ENCODE measurements at places on chromosomes 6 and 20.

DNA sequence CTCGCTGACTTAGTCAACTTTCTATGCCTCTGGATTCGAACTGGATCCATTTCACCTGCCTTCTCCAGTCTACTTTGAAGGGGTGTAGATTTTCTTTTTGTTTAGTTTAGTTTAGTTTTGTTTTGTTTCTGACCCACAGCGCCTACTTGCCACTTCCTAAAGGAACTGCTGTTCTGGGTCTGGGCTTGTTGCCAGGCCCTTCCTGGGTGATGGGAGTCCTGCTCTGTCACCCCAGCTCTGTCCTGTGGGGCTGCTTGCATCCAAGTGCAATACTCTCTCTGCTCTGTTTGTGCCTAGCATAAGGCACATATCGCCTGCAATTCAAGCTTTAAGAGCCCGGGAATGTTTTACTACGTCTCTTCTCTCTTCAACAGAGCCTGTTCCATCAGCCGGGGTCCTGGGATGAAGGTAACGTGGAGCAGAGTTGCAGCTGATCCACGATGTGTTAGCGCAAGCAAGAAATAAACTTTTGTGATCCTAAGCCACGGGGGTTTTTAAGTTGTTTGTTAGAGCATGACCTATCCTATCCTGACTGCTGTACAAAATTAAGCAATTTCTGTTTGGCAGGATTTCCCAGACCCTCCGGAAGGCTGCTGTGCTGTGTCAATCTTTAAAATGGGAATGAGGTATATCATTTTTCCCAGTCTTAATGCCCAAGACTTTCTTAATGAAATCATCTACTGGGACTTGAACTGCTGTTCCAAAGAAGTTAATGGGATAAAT lies 30.9 kb upstream of the TAGAP start:
- no peak for DNase-seq

DNA sequence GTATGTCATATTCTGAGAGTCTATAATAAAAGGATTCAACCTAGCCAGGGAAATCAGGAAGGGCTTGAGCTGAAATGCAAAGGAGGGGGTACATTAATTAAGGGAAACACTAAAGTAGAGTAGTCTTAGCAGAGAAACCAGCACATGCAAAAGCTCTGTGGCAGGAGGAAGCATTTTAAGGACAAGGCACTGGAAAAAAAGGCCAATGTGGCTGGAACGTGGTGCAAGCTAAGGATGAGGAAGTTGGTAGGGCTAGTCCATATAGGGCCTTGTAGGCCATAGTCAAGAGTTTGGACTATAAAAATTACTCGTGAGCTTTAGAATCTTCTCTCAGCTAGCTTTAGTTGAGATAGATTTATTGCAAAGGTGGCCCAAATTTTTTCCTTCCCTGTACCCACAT lies 75.2 kb upstream of the TOP1 start:
- no peak for DNase-seq

GRCh38 chr20:1965520-1966351 lies 28.1 kb downstream of the PDYN start:
- DNase-seq: peak; percentile 89

DNA sequence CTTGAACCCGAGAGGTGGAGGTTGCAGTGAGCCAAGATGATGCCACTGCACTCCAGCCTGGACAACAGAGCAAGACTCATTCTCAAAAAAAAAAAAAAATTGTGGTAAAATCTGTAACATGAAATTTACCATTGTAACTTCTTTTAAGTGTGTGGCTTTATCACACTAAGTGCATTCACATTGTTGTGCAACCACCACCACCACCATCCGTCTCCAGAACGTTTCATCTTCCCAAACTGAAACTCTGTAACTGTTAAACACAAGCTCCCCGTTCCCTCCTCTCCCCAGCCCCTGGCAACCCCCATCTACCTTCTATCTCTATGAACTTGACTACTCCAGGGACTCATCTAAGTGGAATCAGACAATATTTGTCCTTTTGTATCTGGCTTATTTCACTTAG lies 29.7 kb downstream of the PDRG1 start:
- no peak for DNase-seq

- no peak for DNase-seq
Measured at GRCh38 chr6:73579389-73579788, 58.6 kb upstream of the EEF1A1 start.

DNA sequence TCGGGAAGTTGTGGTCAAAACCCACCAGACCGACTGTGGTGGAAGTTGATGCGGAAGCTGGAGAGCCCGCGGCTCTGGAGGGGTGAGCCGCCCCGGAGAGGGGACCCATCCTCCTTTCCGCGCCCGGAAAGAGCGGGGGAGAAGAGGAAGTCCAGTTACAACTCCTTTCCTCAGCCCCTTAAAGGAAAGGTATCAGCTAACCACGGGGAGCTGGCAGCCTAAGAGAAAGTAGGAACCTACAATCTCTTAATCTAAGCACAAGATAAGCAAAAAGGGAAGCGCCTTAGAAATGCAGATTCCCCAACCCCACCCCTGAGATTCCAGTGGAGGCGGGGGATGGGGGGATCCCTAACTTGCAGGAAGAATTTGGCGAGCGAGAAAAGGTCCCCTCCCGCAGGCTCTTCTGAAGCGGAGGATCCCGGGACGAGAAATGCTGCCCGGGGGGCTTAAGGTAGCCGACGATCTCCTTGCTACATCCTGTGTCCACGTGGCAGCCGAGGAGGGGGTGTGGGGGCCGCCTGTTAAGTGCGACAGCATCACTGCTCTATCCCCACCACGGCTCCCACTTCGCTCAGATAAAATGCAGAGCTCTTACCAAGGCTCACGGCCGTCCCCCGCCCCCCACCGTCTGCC lies 87.5 kb downstream of the ZFP64 start:
- no peak for DNase-seq

DNA sequence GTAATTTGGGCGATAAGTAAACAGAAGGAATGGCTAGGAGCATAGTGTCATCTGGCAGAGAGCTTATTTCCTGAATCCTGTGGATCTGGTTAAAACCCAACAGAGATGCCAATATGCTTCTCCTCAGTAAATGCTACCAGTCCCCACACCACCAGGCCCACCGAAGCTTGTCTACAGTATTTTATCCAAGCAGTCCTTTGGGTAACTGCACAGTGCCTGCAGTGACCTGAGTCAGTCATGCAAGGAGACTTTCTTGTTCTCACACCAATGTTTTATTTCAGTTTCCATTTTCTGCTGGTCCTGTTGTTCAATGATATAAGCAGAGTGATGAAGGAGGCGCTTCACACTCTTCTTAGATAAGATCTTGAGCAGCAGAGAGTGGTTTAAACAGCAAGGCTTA lies 326.3 kb downstream of the RIMS1 start:
- no peak for DNase-seq

GRCh38 chr6:4740032-4740431 lies 36.2 kb upstream of the CDYL start:
- DNase-seq: no peak

- no peak for DNase-seq
Measured at GRCh38 chr20:444862-445426, 17.4 kb downstream of the TBC1D20 start.

DNA sequence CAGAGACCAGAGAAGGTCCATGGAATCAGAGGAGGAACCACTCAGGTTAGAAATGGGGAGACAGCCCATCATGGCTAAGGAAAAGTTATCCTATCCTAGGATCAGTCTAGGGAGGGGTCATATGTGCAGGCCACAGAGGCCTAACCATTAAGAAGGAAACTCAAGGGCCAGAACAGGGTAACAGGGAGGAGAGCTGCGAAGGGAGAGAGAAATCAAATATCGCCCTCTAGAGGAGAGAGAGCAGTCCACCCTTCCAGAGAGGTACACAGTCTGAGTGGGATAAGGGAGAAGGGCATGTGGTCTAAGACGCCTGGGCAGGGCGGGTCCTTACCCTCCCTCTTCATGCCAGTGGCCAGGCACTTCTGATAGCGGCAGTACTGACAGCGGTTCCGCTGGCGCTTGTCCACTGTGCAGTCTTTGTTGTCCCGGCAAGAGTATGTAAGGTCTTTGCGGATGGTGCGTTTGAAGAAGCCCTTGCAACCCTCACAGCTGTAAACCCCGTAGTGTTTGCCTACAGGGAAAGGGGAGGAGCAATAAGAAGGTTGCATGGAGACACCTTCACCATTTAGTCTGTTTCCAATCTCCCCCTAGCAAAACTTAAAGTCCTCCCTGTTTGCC lies 2.9 kb downstream of the RXRB start:
- DNase-seq: no peak

DNA sequence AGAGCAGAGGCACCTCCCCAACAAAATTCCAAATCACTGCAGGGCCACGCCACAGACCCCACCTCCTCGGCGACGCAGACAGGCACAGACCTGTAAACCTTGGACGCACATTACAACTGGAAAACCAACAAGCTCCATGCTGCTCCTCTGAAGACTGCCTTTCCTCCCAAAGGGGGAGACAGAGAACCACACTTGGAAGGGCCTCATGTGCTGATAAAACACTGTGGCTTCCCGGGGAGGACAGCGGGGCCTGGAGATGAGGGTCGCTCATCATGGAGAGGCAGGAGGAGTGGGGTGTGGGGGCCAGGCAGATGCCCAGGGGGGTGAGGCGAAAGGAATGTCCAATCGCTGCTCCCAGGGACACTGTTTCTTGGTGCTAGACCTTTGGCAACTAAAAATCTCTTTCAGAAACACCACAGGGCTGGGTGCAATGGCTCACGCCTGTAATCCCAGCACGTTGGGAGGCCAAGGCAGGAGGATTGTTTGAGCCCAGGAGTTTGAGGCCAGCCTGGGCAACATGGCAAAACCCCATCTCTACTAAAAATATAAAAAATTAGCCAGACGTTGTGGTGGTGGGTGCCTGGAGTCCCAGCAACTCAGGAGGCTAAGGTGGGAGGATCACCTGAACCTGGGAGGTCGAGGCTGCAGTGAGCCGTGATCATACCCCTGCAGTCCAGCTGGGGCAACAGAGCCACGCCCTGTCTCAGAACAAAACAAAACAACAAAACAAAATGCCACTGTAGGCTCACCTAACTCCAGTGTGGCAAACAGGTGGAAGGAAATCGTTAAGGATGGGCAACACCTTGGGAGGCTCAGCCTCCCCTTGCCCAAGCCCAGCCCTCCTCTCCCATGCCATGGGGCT lies 53.8 kb downstream of the ABHD12 start:
- no peak for DNase-seq

DNA sequence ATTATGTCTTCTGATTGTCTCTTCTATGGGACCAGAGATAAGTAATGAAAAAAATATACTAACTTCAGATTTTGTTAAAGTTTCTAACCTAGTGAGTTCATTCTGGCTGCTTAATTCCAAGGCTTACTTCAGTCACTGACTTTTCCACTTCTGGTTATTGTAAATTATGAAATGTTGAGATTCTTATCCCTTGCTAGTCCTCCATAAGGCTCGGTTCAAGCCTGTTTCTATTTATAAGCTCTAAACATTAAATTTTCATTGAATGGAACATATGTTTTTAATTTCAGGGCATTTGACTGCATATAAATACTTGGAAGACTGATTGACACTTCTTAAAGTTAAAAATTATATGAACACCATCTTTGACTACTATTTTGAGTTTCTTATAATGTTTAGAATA lies 23.6 kb upstream of the NKAIN2 start:
- DNase-seq: no peak

DNA sequence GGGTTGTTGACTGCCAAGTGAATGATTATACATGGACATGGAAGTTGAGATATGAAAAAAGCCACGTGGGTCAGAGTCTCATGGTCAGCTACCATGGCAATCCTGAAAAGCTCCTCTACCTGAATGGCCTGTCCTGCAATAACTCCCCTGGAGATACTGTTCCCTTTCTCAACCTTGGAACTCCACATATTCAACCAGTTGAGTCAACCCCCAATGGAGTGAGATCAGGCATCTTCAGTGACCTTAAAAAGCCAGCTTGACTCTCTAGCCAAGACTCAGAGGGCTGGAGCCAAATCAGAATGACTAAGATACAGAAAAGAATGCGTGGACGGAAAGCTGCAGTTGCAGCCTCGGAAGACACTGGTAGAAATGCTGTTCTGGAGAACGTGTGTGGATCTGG lies 341.3 kb downstream of the FOXA2 start:
- DNase-seq: no peak

GRCh38 chr6:74892091-74892490 lies 313.8 kb downstream of the COL12A1 start:
- no peak for DNase-seq

DNA sequence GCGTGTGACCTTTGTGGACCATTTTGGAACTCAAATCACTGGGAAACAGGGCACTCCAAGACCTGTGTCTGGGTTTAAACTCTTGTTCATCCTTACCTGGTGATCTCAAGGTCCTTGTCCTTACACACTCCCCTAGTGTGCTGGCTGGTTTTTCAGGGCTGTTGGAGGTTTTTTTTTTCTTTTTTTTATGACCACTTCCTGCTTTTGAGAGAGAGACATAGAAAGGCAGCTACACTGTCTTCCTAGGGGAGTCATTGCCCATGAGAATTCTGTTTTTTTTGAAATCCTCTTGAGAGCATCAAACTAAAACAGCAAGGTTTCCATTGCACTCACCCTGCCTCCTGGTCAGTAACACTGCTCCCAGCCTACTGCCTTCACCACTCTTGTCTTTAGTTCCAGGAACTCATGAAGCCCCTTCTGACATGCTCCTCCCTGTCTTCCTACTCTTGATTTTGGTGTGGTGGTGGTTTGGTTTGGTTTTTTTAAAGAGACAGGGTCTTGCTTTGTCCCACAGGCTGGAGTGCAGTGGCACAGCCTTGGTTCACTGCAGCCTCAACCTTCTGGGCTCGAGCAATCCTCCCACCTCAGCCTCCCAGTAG lies 28.6 kb downstream of the PRPH2 start:
- DNase-seq: no peak

GRCh38 chr6:151747896-151748295 lies 59.6 kb upstream of the ESR1 start:
- DNase-seq: no peak

DNA sequence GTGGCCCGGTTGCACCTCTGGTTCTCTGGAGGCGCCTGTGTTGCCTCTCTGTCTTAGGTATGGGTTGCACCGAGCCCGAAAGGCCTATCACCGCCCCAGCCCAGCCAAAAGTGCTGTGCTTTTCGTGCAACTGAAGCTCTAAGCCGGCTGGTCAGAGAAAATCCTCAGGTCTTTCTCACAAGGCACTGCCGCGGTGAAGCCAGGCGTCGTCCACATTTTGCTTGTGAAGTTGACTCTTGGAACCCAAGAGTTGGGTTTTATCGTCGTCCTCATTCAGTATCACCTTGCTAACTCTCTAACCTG lies 726 bp upstream of the EMILIN3 start:
- no peak for DNase-seq

DNA sequence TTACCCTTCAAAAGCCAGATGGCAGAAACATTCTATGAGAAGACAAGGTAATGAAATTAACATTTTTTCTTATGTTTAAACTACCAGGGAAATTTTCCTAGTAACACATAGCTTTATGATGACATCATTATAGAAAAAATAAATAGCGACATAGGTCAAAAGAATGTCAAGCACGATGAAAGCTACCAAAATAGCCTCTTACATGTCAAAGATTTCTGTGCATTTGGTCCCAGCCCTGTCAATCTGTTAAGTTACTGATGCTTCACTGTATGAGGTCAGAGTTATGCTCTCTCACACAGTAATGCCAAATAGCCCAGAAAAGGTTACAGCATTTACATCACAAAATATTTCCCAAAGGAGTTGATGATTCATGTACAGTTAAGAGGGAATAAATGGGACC lies 199.8 kb upstream of the DEFB112 start:
- DNase-seq: no peak
